ENCODE measurements at places on chromosomes 2 and 18.

DNA sequence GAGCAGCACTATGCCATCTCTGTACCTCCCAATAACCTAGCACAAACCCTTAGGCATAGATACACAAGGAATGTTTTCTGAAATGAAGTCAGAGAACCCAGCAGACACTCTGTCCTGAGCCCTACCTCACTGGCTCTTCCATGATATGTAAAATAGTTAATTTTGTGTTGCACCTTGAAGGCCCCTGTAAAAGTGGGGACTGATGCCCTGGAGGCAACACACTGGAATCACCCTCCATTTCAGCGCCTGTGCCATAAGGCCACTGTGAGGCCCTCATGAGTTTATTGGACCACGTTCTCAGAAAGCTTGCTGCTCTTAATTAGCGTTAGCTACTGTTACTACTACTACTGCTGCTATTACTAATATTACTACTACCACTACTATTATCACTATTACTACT is 670.1 kb upstream of the SOX11 start:
- DNase-seq, result no peak

GRCh38 chr2:197090742-197091367 is 164.3 kb upstream of the PGAP1 start:
- no peak for DNase-seq

DNA sequence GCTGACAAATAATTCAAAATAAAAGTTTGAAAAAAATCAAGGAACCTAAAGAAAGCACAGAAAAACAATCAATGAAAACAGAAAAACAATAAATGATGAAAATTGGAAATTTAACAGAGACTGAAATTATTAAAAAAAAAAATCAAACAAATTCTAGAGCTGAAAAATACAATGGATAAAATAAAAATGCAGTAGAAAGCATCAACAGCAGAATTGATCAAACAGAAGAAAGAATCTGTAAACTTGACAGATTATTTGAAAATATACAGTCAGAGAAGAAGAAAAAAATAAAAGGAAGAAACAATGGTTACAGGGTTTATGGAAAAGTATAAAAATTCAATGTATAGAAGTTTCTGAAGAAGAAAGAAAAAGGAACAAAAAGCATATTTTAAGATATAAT is 16.2 kb downstream of the SERPINB4 start:
- no peak for DNase-seq

- no peak for DNase-seq
Measured at GRCh38 chr2:162025121-162025911, 48.7 kb downstream of the DPP4 start.

DNA sequence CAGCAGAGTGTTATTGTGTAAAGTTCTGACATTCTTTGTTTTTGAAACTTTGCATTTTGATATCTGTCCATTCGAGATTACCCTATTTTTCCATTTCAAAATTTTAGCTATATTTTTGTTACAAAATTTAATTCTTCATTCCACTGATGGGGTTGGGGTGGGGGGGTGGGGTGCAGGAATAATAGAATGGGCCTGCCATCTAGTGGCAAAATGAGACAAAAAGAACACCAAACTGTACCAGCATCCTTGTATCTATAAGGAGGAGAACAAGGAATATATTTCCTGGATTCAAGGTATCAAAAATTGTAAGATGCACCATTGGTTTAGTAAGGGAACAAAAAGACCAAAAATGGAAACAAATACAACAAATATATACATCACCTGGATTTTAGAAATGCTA is 27.9 kb upstream of the TTR start:
- no peak for DNase-seq

GRCh38 chr2:150640039-150640438 is 152.6 kb upstream of the RND3 start:
- DNase-seq, result no peak

DNA sequence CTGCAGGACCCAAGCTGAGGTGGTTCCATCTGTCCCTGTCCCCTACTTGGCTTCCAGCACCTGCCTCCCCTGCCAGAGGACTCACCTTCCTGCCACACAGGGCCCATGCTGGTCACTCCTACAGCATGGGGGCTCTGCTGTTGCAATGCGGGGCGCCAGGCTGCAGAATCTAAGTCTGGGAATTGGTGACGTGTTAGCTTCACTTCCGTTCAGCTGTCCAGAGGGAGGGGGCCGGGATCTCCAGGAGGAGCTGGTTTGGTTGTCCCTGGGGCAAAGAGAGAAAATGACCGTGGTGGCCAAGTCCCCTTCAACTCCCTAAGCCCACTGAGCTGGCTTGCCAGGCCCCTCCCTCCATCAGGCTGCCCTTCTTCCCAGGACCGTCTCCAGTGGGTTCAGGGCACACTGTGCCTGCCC is 69.5 kb downstream of the IL1R2 start:
- no peak for DNase-seq

DNA sequence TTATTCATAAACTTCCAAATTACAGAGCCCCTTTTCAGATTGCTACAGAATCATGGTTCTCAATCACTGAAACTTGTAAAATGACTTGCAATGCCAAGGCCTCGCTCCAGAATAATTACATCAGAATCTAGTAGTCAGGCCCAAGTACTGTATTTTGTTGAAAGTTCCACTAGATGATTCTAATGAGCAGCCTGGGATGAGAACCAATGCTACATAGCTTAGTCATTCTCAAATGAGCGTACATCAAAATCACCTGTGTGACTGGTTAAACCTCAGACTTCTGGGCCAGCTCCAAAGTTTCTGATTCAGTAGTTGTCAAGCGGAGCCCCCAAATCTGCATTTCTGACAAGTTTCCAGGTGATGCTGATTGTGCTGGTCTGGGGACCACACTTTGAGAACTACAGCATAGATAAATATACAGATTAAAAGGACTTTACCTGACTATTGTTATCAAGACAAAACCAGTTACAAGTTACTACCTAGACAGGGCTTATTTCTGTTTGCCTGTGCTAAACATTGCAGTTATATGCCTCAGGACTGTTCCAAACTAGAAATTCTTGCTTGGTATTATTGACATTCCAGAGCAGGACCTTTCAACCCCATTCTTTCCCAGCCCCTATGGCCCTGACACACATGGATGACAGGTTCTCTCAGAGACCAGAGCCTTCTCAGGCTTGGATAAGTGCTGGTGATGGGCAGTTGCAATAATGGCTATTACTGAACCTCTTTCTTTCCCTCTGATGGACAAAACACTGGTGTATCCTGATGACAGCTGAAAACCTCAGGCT is 83.1 kb downstream of the UPP2 start:
- DNase-seq, result no peak

DNA sequence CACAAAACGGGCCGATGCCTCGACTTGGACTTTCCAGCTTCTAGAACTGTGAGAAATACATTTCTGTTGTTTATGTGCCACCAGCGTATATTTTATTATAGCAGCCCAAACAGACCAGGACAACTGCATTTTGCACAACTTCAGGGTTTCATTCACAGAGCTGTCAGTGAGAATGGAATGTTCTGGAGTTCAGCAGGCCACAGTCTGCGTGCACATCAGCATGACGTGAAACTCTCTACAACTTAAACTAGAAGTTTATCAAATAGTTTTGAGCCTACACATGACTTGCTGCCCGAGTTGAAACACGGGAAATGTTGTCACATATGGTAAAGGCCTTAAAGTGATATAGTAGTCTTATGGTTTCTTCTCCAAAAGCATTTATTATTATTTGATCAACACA is 3.9 kb upstream of the TRIB2 start:
- no peak for DNase-seq

- DNase-seq, result no peak
Measured at GRCh38 chr2:237637429-237638135, 10.2 kb downstream of the LRRFIP1 start.

GRCh38 chr2:121253021-121253673 is 31.9 kb downstream of the TFCP2L1 start:
- DNase-seq, result no peak

DNA sequence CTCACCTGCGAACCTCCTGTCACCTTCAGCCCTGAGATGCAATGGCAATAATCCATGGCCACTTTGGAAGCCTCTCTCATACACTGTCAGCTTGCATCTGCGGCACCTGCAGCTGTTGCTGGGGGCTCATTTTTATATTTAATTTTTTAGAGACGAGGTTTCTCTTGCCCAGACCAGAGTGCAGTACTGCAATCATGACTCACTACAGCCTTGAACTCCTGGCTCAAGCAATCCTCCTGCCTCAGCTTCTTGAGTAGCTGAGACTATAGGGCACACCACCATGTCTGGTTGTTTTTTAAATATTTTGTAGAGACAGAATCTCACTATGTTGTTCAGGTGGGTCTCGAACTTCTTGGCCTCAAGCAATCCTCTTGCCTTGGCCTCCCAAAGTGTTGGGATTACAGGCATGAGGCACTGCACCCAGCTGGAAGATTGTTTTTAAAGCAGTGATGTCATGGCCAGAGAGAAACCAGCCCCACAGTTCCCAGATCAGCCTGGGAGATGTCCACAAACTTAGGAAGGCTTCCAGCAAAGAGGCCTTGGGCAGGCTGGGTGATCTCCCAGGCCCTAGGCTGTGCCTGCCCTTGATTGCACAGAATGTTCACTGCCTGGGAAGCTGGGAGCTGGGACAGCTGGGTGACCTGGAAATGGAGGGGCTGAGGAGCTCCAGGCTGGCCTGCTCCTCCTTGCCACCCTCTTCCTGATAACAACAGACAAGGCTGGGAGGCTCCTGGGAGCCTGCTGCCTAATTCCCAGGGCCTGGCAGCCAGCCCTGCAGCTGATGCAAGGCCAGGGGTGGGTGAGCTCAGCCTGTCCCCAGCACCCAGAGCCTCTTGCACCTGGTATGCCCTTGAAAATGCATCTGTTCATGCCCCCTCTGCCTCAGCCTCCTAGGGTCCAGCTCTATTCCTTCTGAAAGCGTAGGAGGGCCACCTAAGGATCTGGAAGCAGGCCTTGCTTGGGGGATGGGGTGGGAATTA is 27.1 kb downstream of the SH2D6 start:
- no peak for DNase-seq

GRCh38 chr2:86241611-86242010 is 42.4 kb downstream of the MRPL35 start:
- no peak for DNase-seq

- no peak for DNase-seq
Measured at GRCh38 chr2:13056259-13056843, 339.6 kb downstream of the TRIB2 start.

DNA sequence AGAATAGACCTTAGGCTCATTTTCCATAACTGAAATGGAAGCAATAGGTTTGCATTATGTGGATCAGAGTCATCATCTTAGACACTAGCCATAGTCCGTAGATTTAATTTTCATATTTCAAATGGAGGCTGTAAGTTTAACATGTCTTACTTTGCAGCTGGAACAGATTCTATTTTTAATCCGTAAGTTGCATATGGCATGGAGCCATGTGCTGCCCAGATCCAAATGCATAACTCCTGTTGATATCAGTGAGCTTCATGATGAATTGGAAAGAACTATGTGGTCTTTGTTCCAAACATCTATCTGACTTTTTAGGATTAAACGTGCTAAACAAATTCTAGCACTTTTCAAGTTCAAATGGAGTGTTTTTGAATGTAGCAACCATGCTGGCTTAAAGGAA is 43.4 kb downstream of the MEIS1 start:
- no peak for DNase-seq

DNA sequence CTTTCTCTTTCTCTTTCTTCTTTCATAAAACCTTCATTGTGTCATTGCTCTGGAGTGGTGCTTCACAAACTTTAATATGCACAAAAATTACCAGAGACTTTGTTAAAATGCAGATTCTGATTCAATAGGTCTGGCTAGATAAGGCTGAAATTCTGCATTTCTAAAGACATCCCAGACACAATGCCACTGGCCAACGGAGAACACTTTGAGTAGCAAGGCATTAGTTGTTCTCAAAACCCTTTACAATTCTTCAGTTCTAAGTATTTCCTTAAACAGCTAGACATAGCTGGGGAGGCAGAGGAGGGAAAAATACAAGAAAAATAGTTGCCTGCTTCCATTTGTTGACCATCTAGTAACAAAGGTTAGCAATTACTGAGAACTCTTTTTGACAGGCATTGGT is 101.8 kb upstream of the PIK3C3 start:
- no peak for DNase-seq

- DNase-seq, result no peak
Measured at GRCh38 chr2:134273256-134273983, 19.5 kb downstream of the MGAT5 start.

DNA sequence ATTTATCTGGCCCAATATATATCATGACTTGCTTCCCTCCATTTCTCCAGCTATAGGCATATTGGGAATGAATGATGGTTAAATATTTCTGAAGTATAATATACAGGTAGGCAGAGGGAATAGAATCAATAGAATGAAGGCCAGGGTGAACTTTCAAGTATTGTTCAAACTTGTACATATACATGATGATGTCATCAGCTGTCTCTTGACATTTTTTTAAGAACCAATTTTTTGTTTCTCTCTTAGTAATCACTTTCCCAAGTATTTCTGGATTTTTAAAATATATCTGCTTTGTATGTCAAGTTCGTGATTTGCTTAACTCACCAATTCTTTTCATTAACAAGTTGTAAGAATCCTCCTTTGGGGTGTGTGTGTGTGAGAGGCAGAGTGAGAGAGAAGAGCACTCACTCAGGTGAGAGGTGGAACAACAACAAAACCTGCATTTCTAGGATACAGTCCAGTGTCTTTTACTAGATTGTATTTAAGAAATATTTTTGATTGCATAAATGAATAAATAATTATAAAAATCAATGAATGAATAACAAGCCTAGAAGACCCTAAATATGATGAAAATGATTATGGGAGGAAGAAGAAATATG is 1239.1 kb downstream of the LRP1B start:
- DNase-seq, result no peak

GRCh38 chr2:61727746-61728145 is 126.1 kb downstream of the FAM161A start:
- DNase-seq, result no peak

DNA sequence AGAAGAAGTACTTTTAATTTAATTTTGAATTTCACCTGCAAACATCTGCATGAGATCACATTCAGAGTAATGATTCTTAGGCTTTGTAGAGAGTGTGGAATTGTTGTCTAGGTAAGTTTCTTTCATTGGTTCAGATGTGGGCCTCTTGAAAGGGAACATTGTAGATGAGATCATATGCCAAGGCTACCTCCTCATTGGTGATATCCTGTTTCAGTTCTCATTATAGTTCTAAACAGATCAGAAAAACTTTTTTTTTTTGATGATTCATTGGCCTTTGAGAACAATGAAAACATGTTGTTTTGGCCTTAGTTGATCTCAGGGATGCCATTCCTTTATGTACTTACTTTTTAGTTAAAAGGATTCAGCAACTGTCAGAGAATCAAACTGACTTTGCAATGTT is 44.5 kb downstream of the EML6 start:
- DNase-seq, result no peak

GRCh38 chr2:207071820-207072219 is 93.9 kb downstream of the KLF7 start:
- no peak for DNase-seq

Measured in activated CD4-positive, alpha-beta T cell treated with anti-CD3 and anti-CD28 coated beads for 48 hours (primary cell).